Urothelium cell line (cell line): ENCODE measurements at places on chromosomes 16 and 17.
A peak's percentile ranks its signal among the peaks of the same experiment; 100 is the strongest.

DNA sequence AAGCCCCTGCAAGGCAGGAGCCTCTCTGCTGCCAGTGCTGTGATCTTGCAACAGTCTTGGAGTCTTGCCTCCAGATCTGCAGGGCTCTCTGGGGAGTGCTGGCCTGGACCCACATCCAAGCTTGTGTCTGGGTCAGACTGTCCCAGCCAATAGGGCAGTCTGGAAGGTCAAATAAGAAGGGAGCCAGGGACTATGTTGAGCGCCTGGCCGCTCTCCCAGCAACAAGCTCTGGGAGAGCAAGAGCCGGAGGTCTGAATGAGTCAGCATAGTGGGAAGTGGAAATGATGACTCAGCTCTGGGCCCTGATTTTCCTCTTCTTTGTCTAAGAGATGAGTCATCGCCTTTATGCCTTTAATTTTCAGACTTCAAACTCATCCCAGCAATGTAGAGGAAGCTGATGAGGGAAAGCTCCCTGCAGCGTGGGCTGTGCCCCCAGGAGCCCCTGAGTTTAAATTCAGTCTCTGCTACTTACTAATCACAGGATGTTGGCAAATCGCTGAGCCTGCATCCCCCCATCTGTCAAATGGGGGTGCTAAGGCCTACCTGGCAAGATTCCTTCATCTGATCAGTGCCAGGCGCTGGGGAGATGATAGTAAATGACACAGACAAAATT lies 43.6 kb upstream of the HAPSTR1 start:
- DNase-seq, result peak; percentile 90

DNA sequence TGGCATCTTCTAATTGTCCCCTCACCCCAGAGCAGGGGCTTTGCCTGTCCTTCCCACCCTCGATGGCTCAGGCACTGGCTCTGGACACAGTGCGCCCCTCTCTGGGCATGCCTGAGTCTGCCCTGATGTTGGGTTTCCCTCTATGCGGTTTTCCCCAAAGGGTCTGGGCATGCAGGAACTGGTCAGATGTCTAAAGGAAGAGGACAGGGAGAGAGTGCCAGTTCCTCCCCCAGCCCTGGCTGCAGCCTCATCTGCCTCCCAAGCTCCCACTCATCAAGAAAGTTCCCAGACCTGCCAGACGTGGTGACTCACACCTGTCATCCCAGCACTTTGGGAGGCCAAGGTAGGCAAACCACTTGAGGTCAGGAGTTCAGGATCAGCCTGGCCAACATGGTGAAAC lies 41.3 kb upstream of the PABPN1L start:
- peak; percentile 70 for DNase-seq

GRCh38 chr17:34391241-34391640 lies 28.2 kb upstream of the CCL1 start:
- no peak for DNase-seq

DNA sequence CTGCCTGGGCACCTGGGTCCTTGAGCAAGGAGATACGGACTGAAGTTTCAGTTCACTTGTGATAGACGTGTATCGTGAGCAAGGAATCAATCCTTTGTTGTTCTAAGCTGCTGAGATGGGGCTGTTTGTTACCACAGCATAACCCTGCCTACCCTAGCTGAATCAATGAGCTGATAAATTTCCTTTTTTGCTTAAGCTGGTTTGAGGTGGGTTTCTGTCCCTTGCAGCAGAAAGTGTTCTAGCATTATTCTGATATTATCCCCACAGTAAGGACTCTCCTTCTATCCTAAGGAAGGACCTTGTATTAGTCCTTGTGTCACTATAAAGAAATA lies 51.5 kb downstream of the IL21R start:
- DNase-seq, result no peak

GRCh38 chr17:62704381-62704971 lies 77.0 kb downstream of the MRC2 start:
- peak; percentile 70 for DNase-seq

GRCh38 chr17:8954339-8954738 lies 11.2 kb downstream of the PIK3R5 start:
- no peak for DNase-seq

GRCh38 chr17:67441052-67441895 lies 64.2 kb downstream of the PITPNC1 start:
- peak; percentile 58 for DNase-seq

GRCh38 chr17:50848039-50848438 lies 12.7 kb downstream of the WFIKKN2 start:
- DNase-seq, result no peak

DNA sequence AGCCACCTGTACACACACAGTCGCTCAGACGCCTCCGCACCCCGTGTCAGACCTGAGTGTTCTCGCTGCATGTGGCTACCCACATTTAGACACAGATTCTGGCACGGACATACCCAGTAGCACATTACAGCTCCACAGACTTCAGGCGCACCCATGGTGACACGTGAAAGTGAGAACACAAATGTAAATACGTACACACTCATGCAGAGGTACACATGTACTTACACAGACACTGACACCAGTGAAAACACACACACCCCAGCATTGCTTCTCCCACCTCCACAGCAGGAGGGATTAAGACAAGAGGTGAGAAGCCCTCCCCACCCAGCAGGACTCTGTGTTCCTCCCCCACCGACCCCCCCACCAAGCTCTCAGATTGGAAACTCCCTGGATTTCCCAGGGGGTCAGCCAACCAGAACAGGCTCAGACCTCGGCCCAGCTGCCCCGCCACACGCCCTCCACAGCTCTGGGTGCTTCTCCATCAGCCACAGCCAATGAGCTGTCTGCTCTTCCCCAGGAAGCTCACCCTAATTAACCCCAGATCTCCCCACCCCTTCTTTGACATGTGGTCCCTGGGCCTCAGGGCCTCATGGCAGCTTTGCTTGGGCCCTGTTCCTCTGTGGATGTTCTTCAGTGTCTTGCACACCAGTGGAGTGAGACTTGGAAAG lies 5.3 kb upstream of the FOXN1 start:
- no peak for DNase-seq

GRCh38 chr17:73163043-73163442 lies 1.8 kb upstream of the SSTR2 start:
- no peak for DNase-seq

DNA sequence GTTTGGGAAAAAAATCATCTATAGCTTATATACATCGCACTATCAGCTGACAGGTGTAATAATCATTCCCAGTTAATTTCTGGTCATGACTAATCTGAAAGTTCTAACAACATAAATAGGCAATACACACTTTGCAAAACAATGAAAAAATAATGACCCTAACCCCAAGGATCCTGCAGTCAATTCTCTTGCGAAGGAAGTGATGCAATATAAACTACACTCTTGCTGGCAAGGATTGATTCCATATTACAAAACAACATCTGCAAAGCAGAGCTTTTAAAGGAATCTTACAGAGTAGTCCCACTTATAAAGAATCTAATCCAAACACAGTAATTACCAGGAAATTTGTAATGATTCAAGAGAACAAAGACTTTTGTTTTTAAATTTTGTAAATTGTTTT lies 73.4 kb downstream of the MYO1D start:
- no peak for DNase-seq

GRCh38 chr16:57540387-57540786 lies 2.1 kb upstream of the ADGRG5 start:
- DNase-seq, result no peak

- no peak for DNase-seq
Observed at GRCh38 chr17:75626496-75627038, 6.7 kb upstream of the SMIM5 start.

DNA sequence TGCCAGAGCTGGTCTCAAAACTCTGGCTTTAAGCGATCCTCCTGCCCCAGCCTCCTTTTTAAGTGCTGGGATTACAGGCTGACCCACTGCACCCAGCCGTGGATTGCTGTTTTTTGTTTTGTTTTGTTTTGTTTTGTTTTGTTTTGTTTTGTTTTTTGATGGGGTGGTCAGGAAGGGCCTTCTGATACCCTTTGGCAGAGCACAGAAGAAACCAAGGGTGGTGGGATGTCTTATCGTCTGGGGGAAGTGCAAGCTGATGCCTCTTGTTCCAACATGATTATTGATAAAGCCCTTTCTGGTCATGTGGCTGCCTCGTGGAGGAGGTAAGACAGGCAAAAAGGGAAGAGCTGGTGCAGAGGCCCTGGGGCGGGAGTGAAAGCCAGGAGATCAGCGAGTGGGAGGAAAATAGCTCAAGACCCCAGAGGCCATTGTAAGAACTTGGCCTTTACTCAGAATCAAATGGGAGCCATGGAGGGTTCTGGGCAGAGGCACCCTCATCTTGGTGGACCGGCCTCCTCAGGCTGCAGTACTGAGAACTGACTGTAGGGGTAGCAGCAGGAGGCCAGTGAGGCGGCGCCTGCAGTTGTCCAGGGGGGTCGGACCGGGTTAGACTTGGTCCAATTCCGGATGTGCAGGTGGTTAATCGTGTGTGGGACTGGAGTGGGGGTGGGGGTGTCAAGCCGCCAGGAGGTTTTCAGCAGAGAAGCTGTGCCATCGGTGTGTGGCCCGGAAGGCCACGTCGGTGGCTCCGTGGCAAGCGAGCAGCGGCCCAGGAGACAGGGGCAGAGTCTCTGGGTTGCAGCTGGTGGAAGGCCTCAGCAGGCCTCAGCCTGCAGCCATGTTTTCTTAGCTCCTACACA lies 84.4 kb upstream of the GSE1 start:
- DNase-seq, result peak; percentile 41

GRCh38 chr16:19119564-19119963 lies 5.8 kb downstream of the ITPRIPL2 start:
- no peak for DNase-seq

GRCh38 chr17:54971147-54971546 lies 2.6 kb downstream of the STXBP4 start:
- no peak for DNase-seq

DNA sequence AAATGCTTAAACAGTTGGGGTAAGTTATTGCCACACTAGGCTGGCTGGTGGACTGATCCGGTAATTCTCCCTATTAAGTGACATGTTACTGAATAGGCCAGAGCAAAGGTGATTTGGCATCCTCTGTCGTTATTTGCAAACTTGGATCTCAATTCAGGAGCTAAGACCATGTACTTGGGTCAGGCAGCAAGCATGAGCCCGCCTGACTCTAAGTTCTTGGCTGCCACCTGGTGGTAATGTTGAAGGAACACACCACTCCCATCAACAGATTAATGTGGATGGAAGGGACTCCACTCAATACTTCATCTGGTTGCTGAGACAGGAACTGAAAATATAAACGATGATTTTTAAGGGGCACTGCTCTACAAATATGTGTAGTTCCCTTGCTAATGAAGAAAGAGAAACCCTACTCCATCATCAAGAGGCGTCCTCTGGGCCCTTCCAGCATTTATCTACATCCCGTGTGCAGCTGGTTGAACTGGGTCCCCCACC lies 70.8 kb downstream of the EMP2 start:
- DNase-seq, result peak; percentile 82

- DNase-seq, result no peak
Observed at GRCh38 chr17:50304781-50305404, 30.6 kb downstream of the TMEM92 start.

GRCh38 chr17:61421460-61421859 lies 21.8 kb downstream of the TBX2 start:
- DNase-seq, result no peak

GRCh38 chr17:45347444-45347843 lies 30.6 kb upstream of the MAP3K14 start:
- no peak for DNase-seq

- no peak for DNase-seq
Observed at GRCh38 chr17:79985943-79986391, 49.7 kb downstream of the TBC1D16 start.

DNA sequence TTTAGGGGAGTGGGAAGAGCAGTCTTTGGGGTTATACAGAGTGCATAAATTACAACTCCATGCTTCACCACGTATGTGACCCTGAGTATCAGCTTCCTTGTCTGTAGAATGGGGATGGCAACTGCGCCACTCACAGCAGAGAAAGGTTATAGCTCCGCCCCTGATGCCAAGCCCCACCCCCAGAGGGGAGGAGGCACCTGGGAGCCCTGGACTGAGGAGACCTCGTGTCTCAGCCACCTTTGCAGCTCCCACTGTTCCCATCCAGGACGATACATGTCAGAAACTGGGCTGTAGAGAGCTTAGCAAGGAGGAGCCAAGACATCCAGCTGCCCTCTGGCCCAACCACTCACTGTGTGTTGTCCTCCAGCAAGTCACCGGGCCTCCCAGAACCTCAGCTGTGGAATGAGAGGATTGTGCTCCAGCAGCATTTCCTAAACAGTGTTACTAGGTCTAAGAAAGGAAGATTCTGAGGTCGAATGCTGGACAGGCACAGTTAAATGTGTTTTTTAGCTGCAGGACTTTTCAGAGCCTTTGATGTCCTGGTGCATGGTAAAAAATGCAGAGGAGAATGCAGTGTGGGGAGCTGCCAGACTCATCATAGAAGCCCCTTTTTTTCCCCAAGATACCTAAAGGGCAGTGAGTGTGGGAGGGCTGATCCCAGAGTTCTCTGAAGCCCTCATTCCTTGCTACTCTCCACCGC lies 49.4 kb downstream of the BEAN1 start:
- DNase-seq, result no peak

GRCh38 chr16:22784690-22785214 lies 29.2 kb upstream of the HS3ST2 start:
- no peak for DNase-seq

DNA sequence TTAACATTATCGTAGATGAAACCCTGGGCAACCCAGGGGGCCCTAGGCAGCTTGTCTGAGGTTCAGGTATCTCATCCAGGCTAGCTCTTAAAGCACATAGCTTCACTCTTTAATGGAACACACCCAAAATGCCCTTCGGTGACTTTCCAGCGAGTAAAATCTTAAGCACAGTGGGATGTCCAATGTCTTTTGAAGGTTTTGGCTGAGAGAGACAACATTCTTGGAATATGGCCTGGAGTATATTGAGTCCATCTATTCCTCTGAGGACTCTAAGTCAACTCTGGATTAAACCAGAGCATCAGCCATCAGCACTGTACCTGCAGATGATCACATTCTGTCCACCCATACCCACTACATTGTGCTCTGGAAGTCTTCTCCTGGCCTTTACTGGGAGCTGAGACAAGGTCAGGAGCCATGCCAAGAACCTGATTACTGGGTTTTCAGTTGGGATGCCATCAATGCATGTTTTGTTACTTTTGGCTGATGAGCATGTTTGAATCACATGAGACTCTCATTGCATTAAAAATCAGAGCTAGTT lies 63.4 kb upstream of the CDH11 start:
- DNase-seq, result no peak

GRCh38 chr17:71183066-71183660 lies 937.7 kb upstream of the SOX9 start:
- no peak for DNase-seq

DNA sequence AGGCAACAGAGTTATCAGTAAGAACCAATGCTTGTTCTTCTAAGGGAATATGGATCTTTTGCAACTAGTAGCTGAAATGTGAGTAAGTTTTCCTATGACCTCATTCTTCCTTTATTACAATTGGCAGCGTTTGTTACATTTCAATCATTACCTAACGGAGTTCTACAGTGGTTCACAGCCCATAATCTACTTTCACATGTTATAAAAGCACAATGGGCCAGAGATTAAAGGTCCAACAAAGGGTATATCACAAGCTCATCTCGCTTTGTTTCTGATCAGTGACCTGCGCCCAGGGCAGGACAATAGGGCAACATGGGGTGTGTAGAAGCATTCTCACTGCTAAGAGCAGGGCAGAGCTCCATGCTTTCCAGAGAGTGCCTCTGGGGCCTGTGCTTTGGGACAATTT lies 279.9 kb upstream of the DYNLRB2 start:
- no peak for DNase-seq
